ENCODE measurements at places on chromosomes 3 and 15.

DNA sequence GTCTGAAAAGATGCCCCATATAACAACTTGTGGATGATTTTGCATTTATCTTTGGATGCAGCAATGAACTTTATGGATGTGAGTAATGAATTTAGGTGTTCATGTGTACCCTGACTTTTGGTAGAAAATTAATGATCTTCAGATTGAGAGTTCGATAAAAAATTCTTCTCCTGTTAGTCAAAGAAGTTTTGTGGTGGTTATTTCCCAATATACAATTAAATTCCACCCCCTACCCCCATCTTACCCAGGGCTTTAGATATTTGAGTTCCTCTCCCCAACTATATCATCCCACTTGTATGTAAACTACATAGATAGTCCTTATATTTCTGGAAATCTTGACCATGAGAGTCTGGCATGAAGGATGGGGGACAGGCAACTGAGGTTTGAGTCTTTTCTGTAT, 126.1 kb upstream of the ALDH1A3 start:
- DNase-seq: no peak

DNA sequence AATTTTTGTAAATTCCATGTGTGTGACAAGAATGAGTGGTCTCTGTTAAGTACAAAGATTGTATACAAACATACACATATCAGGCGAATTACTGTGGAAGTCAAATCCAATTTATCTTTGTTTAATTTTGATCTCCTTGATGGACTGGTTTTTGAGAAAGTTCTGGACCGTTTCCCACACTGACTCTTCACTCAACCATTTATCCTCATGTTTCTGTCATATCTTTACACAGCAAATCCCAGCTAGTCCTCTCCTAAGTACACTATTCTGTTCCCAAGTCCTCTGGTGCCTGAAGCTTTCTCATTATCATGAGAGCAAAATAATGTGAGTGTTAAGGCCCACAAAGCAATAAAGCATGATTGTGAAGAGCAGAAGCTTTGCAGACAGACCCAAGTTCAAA, 189.9 kb downstream of the WNT5A start:
- DNase-seq: no peak

DNA sequence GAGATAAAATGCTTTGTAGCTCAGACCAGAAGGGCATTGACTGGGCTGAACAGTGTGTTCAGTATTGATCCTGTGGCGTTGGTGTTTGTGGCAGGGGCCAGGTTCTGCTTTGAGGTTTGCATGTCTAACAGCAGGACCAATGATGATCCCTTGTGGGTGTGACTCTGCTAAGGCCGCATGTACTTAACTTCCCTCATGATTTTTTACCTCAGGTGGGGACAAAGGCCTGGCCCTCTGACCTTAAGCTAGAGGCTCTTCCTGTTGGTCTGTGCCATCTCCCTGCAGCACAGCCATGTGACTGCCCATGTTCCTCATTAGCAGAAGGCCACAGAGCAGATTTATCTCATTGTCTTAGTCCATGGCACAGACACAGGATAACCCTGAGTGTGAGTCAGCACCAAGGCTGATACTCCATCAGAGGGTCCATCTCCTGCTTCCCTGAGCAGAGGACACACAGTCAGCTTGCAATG, 34.3 kb upstream of the BSN start:
- no peak for DNase-seq

DNA sequence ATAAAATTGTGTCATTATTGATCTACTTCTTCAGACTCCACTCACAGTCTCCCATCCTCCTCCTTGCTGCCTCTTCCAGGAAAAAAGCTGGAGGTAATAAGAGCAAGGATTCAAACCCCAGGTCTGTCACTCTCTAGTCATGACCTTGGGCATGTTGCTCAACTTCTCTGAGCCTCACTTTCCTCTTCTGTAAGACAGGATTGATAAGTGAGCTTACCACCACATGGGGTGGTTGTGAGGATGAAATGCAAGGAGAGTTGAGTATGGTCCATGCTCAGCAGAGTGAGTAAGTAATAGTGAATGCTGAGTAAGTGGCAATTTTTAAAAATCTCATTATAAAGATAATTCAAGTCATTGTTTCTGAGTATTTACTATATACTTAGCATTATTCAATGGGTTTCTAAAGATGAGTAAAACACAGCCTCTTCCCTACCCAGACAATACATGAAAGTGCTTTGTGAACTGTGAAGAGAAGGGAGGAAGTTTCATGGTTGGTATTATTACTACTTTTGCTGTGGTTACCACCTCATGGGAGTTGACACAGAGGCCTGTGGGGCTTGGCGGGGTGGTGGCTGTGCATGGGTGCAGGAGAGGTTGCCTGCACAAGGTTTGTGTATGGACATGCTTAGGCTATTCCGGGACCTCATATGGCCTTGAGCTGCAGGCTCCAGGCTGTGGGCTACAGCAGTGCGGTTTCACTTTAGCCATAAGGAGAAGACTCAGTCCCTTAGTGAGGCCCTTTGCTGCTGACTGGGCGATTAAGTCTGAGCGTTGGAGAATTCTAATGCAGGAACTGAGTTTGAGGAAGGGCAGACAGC, 30.0 kb downstream of the SLC6A11 start:
- no peak for DNase-seq

GRCh38 chr3:155481089-155481488, 187.6 kb upstream of the STRIT1 start:
- no peak for DNase-seq

GRCh38 chr3:42014458-42014920, 52.6 kb upstream of the ULK4 start:
- DNase-seq: no peak

DNA sequence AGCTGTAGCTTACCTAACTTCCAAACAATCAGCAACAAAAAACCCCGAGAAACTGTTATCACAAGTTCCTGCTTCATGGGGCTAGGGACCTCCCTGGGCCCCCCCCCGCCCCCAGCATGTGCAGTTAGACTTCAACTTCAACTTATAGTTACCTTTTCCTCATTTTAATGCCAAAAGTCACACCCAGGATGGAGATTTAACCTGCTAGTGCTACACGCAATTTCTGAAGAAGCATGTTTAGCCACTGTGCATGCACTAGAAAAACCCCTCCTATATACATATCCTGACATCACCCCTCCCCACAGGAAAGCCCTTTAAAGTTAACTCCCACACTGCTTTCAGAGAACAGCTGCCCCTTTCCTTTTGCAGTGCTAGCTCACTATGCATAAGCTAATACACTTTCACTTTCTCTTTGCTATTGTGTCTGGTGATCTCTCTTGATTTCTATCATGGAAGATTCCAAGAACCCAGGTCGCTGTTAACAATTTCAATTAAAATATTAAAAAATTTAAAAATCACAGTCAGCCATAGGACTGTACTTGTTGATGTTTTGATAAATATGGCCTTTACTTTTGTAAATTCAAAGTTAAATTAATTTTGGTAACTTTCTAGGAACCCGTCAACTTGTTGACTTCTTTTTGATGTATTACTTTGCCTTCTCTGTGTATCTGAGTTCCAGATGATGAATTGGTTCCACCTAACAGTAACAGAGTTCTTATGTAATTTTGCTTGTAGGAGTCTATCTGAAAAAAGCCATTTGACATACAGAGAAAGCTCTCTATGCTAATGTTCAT, 75.2 kb upstream of the ACAD9 start:
- DNase-seq: peak; percentile 24

DNA sequence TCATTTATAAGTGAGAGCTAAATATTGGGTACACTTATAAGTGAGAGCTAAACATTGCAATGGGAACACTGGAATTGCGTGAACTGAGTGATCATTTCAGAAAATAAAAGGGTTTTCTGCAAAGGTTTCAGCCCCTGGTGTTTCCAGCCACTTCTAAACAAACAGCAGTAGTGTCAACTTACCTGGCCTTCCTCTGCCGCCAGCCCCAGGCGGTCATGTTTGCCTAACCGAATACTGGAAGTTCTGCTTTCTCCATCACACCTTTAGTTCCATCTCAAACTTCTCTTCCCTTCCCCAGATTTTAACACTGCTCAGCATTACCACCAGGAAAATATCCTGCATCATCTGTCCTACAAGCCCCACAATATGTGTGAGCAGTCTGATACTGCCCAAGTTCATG, 58.6 kb downstream of the MRPL3 start:
- DNase-seq: no peak

DNA sequence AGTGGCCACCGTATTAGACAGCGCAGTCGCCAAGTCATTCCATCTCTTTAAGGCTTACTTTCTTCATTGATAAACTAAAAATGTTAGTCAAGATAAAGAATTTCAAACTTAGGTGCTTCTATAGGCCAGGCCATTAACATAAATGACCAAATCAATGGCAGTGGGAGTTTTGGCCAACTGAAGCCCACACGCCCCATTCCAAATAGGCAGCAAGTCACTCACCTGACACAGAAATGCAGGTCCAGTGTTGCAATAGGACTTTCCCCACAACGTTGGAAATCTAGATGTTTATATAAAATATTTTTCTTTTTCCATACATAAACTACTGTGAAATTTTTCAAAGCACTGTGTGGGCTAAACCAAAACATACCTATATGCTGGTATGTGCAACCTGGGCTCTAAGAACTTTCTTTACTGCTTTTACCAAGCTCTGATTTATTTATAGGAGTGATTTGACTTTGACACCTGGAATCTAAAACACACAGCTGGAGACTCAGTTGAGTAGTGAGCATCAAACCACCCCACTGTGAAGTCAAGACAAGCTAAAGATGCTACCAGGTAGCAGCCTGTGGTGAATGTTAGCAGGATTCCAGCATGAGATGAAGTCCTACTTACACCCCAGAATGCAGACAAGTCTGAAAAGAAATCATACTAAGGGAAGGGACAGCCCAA, 15.1 kb downstream of the GOLIM4 start:
- no peak for DNase-seq

DNA sequence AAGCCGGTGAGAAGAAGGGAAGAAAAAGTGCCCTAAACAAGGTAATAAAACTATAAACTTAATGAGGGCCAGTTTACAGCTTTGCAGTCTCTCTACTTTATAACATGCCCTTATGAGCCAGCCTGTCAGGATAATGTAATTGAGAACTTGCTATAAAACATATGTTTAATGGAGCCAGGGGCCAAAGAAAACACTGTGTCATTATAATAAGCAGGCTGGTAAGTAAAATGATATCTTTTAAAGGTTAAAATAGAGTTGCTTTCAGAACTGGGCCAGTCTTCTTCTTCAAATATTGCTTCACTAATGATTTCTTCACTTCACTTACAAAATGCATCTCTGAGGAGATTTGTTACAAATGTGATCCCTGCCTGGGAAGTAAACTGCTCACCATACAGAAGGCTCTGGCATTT, 192.5 kb downstream of the SHOX2 start:
- DNase-seq: no peak

- DNase-seq: no peak
Observed at GRCh38 chr3:180855364-180855763, 57.1 kb upstream of the FXR1 start.

DNA sequence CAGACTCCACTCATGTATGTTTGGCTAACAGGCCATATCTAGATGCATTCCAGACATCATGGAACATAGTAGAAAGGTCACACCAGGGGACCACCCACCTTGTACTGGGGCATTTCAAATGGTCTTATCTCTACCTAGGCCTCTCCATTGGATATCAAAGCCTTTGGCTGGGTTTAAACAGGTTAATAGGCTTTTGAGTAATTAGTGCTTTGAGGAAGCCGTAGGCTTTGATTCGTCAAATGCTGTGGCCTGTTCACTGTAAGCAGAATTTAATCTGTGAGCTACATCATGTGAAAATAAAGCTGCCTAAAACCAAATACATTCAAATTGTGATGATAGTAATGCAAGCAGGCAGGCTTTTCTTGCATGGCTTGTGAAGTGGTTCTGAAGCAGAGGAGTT, 129.5 kb downstream of the ST8SIA2 start:
- DNase-seq: no peak

- DNase-seq: no peak
Observed at GRCh38 chr15:55683376-55683775, 59.6 kb downstream of the PRTG start.

DNA sequence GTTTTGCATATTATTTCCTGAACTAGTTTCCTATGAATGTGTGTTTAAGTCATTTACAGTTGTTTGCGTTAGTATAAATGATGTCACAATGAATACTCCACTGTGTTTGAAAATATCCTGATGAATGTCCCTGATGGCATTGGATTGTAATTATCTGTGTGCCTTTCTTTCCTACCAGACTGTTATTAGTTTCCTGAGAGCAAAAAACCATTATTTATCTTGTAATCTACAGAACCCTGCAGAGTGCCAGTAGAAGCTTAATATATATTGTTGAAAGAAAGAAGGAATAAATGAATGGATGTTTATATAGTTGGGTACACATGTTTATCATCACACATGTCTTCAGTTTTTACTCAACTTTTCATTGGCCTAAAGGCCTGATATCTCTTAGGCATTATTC, 312.6 kb downstream of the AGBL1 start:
- DNase-seq: no peak

- no peak for DNase-seq
Observed at GRCh38 chr3:112741983-112742382, 101.0 kb upstream of the CCDC80 start.

DNA sequence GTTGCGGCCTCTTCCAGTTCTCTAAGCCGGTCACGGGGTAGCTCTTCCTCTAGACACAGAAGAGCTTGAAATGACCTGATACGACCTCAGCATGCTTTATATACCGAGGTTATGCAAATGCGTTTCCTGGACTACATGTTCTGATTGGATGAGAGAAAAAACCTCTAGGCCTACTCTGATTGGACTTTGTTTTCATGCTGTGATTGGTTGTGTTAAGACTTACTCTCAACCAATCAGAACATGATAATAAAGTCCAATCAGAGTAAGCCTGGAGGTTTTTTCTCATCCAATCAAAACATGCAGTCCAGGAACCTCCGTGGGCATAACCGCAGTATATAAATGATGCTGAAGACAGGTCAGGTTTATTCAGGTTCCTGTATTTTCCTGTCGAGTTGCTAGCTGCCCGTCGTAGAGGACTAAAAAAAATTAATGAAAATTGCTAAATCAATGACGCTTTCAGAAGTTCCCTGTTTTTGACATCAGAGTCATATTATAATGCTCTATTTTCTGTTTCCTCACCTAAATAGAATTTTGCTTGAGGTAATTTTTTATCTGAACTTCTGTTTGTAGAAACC, 177.4 kb downstream of the POTEB3 start:
- no peak for DNase-seq

DNA sequence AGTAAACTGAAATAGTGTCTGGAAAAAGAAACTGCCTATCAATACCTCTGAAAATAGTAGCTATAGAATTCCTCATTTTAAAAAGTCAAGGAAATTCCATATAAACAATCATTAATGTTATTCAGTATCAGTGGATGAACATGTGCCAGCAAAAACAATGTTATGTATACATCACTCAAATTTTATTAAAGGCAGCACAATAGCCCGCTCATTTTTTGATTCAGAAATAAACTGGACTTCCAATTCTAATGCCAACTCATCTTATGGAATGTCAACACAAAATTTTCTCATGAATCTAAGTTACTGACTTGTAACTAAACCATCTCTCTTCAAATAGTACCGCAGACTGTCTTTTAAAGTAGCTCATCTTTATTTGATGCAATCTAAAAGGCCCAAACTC, 19.0 kb downstream of the THBS1 start:
- DNase-seq: no peak

DNA sequence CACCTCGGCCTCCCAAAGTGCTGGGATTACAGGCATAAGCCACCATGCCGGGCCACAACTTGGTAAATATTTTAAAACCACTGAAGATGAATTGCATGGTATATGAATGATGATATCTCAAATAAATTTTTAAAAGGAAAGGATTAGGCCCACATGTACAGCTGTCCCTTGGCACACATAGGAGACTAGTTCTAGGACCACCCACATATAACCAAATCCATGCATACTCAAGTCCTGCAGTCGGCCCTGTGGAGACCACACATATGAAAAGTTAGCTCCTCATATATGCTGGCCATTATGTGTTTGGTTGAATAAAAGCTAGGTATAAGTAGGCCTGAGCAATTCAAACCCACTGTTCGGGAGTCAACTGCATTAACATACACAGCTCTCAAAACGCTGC, 10.6 kb downstream of the CLPX start:
- DNase-seq: no peak

Measured in H54 (cell line).